ENCODE measurements at places on chromosomes 12 and 14.

- no peak for DNase-seq
Measured at GRCh38 chr12:11595080-11595479, 54.4 kb upstream of the ETV6 start.

DNA sequence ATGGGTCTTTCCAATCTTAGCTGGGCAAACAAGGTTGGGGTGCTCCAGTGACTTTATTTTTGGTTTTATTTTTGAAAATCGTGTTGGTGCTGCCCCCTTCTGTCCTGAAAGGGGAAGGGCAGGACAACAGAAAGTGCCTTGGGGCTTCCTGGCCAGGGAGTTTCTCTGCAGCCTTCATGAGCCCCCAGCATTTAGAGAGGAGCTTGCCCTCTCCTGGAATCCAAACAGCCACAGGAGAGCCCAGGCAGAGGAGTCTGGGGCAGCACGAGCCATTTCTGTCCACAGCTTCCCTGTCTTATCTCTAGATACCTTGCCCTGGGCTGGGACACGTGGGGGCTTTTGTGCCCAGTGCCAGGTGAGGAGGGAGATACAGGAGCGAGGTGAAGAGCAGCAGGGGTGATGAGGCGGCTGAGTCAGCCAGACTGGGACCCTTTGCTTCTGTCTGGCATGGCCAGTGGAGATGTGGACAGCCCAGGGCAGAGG lies 4.4 kb upstream of the C1RL start:
- peak; percentile 21 for DNase-seq

- DNase-seq = no peak
Measured at GRCh38 chr12:46100551-46101484, 110.4 kb upstream of the SCAF11 start.

- DNase-seq = no peak
Measured at GRCh38 chr12:90322006-90322405, 613.4 kb upstream of the ATP2B1 start.

GRCh38 chr12:27967551-27968054 lies 4.9 kb downstream of the PTHLH start:
- no peak for DNase-seq

- no peak for DNase-seq
Measured at GRCh38 chr14:50926851-50927386, 17.4 kb downstream of the PYGL start.

DNA sequence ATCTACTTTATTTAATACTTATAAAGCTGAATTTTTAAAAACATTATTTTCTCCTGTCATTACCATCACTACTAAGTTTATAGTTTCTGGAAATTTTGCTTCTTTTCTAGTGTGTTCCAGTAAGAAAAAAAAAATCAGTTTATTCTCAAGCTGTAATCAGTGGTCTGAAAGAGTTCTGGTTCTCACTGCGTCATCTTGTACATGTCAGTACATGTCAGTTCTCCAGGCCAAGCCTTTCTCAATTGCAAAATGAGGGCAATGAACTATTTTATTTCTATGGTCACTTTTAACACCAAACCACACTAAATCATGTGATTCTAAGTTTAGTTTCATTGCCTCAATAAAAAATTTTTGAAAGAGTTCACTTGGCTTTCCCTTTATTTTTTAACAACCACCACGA lies 468.9 kb upstream of the LRFN5 start:
- no peak for DNase-seq

DNA sequence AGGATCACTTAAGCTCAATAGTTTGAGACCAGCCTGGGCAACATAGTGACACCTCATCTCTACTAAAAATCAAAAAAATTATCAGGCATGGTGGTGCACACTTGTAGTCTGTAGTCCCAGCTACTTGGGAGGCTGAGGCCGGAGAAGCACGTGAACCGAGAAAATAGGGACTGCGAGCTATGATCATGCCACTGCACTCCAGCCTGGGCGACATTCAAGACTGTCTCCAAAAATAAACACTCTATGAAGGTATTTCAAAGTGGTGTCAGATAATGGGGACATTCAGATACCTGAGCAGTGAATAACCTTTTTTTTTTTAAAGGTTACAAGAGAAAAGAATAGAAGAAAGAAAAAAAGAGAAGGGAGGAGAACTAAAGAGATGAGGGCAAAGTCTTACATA lies 98.1 kb downstream of the MED13L start:
- DNase-seq = no peak

DNA sequence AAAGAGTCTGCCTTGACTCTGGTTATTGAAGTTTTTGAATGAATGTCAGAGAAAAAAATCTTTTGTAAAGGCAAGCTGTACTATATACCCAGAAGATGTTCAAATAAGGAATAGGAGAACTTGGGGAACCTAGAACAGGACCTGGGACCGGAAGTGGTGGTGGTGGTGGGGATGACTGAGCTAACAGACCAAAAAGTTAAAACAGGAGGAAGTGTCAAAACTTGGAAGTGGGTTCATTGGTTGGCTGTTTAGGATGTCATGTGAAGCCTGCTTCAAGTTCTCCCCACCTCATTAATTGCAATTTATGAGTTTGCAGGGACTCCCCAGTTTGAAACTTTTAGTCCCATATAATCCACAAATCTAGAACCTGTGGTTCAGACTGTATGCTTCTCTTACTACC lies 26.2 kb downstream of the PLXNC1 start:
- no peak for DNase-seq

DNA sequence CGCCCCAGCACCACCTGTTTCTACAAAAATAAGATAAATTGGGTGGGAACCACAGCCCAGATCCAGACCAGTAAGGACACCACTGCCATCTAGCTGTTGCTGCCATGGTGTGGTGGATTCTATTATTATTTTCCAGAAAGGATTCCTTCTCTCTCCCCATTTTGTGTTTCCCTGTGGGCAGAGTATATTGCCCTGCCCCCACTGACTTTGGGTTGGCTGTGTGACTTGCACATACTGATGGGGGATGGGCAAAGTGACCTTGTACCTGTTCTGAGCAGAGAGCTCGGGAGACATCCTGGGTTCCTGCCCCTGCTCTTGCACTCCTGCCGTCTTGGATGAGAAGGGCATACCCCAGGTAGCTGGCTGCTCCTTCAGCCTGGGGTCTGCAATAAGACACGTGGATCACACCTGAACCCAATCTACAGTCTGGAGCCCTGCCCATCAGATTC lies 24.3 kb downstream of the MOAP1 start:
- DNase-seq = no peak

DNA sequence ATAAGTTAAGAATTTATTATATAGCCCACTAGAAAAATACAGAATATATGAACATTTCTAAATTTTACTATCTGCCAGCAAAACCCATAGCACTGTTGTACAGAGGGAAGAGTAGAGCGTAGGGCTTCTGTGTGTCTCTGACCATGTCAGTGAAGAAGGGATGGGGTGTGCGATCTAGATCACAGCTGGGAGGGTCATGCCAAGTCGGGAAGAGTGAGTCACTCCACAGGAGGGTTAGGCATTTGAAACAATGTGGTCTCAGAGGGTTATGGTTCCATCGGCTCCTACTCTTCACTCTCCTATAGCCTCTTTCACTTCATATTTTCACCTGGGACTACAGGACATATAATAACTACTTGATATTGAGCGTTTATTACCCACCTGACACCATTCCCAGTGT lies 185.1 kb upstream of the DDHD1 start:
- no peak for DNase-seq

- DNase-seq = no peak
Measured at GRCh38 chr12:49585477-49586459, 17.8 kb upstream of the MCRS1 start.

- DNase-seq = no peak
Measured at GRCh38 chr14:55904086-55904485, 214.1 kb upstream of the PELI2 start.

- no peak for DNase-seq
Measured at GRCh38 chr14:54219261-54220070, 177.3 kb upstream of the CDKN3 start.

- no peak for DNase-seq
Measured at GRCh38 chr12:104083769-104084475, 19.6 kb downstream of the HCFC2 start.

DNA sequence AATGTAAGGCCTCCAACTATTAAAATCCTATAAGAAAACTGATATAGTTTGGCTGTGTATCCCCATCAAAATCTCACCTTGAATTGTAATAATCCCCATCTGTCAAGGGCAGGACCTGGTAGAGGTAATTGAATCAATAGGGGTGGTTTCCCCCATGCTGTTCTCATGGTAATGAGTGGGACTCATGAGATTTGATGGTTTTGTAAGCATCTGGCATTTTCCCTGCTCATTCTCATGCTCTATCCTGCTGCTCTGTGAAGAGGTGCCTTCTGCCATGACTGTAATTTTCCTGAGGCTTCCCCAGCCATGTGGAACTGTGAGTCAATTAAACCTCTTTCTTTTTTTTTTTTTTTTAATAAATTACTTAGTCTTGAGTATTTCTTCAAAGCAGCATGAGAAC lies 31.9 kb downstream of the TSPAN19 start:
- DNase-seq = no peak

GRCh38 chr14:79552778-79553177 lies 658.5 kb downstream of the DIO2 start:
- no peak for DNase-seq

DNA sequence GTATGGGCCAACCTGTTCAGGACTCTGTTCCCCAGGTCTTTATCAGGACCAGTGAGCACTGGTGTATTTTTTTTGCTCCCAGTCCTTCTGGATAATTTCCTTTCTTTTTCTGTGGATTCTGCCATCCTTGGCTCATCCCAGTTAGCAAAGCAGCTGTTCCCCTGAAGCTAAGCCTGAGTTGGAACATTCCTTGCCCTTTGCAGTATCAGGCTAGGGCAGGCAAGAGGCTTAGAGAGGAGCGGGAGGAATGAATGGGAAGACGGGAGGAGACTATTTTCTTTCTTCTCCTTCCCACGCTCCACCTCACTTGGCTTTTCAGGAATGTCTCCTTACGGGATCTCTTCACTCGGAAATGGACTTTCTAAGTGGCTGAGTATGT lies 29.2 kb downstream of the ERG28 start:
- DNase-seq = no peak

DNA sequence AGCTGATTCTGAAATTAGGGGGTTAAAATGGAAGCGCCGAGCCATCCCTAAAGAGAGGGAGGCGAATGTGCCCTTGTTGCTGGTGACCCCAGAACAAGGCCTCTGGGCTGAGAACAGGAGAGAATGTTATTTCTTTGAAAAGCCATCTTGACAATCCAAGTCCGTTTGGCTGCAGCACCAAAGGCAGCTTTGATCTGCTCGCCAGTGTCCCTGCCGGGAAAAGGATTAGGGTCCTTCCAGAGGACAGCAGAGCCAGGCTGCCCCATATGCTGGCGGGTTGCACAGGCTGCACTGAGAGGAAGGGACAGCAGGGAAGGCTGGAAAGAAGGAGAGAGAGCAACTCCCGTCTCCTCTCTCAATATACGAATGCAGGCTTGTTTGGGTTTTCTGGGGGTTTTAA lies 141.7 kb downstream of the TMEM132C start:
- no peak for DNase-seq

- DNase-seq = no peak
Measured at GRCh38 chr12:40157336-40157735, 51.5 kb upstream of the SLC2A13 start.

GRCh38 chr12:124867401-124867930 lies 3.8 kb upstream of the SCARB1 start:
- no peak for DNase-seq

DNA sequence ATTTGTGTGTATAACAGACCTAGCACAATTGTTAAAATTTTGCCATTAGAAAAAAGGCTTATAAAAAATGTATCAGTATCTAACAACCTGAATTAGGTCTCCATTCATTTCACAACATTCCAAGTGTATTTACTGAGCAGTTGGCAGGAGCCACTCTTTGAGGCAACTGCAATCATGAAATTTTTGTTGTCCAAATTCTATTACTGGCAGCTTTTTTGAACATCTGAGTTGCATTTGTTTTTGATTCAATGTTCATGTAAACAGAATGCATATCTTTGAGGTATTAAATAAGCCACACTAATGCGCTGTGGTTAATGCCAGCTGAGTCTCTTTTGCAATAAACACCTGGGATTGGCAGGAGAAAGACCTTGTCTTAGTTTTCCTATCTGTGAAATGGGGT lies 8.7 kb downstream of the KITLG start:
- no peak for DNase-seq

DNA sequence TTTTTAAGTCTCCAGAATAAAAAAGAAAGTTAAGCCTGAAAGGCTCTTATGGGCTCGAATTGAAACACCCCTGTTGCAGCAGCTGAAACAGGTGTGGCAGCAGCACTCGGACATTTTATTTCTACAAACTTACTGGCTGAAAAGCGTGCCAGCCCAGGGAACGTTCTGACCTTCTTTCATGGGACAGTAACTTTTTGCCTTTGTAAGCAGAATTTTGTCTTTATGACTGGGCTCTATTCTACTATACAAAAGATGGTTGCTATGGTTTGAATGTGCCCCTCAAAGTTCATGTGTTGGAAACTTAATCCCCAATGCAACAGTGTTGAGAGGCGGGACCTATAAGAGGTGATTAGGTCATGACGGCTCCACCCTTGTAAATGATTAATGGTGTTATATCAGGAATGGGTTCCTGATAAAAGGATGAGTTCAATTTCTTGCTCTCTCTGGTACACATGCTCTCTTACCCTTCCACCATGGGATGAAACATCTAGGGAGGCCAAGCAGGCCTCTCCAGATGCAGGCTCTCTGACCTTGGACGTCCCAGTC lies 52.7 kb downstream of the PELI2 start:
- DNase-seq = no peak

- no peak for DNase-seq
Measured at GRCh38 chr12:113858841-113859386, 107.2 kb downstream of the RBM19 start.

DNA sequence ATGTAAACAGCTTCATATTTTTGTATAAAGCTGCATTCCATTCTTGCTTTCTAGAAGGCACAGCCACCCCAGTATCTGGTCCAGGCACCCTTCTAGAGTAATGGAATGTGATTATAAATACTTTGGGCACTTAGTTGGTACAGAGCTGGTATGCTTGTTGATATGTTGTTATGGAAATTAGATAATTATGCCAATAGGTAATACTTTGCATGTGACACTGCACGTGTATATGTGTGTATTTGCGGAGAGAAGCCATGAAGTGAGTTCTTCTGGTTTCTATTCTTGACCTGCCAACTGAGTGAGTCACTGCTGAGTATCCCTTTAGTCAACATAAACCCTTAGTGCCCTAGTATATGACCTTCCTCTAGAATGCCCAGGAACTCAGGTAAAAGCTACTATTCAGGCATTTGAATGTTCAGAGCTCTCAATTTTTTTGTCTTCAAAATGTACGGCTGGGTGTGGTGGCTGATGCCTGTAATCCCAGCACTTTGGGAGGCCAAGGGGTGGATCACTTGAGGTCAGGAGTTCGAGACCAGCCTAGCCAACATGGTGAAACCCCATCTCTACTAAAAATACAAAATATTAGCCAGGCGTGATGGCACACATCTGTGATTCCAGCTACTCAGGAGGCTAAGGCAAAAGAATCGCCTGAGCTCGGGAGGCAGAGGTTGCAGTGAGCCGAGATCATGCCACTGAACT lies 6.2 kb upstream of the TCP11L2 start:
- DNase-seq = no peak

Data from activated CD4-positive, alpha-beta T cell treated with anti-CD3 and anti-CD28 coated beads, Interleukin-2, amount 50 U/mL, for 4 hours (primary cell).